Endothelial cell of umbilical vein (primary cell): ENCODE measurements at places on chromosomes 11 and 22.

DNA sequence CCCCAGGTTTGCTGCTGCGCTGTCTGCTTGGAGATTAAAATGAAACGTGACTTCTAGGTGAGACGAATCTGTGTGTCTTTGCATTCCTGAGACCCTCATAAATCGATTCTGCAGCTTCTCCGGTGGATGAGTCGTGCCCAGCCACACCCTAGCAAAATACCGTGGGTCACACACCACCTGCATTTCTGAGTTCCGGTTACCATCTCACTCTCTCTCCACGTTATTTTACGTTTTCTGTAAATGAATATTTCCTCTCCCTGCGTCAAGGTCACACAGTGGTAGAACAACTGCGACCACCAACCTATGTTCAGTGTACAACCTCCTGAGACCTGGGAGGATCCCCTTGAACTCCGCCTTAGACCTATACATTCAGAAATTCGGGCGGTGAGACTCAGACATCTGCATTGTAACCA, 1.1 kb downstream of the YWHAH start:
- peak; percentile 12 for DNase-seq

- DNase-seq: no peak
Observed at GRCh38 chr11:1604181-1604580, 4.1 kb downstream of the KRTAP5-3 start.

DNA sequence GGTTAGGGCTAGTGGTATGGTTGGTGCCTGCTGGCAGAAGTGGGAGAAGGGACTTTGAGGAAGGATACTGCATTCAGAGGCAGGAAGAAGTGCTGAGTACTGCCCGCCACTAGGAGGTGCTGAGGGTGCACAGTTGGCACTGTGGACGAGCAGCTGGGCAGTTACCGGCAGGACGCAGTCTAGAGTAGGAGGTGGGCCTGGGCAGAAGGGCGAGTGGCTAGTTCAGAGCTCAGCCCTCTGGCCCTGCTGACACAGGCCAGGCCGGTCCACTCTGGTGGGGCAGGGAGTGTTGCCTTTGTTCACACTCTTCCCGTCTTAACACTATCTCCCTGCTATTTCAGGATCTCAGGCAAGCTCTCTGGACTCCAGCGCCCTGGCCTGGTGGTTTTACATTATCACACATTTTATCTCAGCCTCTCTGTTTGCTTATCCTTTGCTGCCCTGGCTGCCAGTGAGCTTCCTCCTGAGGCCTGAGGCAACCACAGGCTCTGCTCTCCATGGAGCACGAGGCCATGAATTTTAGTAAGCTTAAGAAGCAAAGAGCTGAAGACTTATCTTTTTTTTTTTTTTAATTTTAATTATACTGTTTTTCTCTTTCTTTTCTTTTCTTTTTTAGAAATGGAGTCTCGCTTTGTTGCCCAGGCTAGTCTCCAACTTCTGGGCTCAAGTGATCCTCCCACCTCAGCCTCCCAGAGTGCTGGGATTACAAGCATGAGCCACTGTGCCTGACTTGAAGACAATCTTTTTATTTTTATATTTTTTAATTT, 26.9 kb downstream of the SNAP29 start:
- peak; percentile 88 for DNase-seq

DNA sequence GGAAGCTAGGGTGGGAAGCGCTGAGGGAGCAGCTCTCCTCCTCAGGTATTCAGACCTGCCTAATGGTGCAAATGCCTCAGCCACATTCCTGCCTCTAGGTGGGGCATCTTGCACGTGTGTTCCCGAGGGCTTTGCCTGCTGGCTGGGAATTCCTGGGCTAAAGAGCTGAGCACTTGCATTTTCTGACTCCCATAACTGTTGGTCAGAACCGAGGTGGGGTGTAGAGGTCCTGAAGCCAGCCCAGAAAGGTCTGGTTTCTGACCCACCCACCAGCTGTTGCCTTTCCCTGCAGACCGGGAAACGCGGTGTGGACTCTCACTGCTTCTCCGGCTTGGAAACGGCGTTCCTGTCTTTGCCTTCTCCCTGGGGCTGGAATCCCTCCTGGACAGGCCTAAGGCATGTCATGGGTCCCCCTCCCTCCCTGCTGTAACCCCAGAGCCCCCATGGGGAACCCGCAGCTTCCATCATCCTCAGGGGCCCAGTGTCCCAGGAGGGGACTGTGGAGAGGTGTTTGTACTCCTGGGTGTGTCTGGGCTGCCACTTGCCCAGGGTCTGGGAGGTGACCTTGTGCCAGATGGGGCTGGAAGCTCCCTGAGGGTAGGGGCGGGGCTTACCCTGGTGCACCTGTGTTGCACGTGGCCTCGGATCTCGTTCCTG, 24.0 kb upstream of the SMIM38 start:
- peak; percentile 69 for DNase-seq

DNA sequence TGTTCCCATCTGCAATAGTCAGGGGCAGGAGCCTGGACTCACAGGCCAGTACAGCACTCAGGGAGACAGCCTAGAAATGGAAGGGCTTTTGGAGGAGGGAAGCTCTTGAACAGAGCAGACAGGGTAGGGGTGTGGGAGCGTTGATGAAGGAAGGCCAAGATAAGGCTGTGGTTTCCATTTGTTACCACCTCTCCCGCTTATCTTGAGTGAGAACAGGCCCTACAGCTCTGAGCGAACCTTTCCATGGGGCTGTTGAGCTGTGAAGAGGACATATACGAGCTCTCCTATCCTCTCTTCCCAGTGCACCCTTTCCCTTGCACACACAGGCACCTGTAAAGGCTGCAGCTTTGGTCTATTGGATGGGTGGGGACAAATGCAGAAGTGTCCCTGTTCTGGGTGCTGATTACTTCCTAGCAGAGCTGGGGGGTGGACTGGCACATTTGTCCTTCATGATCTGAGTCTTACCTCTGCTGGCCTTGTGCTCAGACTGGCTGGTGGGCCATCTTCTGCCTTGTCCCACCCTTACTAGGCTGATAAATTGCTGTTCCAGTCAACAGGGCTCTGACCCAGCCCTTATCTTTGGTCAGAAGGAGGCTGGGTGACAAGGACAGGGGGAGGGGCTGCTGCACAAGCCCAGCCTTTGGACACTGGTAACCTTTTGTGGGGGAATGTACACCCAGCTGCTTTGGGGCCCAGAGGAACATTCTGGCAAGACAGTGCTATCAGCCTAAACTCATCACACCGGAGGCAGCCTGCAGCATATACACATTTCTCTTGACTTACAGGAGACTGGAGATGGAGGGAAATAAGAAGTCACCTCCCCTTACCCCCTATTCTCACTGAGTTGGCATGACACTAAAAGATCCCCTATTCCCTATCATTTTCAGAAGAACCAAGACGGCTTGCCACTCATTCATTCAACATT, 80.1 kb upstream of the NNMT start:
- no peak for DNase-seq

DNA sequence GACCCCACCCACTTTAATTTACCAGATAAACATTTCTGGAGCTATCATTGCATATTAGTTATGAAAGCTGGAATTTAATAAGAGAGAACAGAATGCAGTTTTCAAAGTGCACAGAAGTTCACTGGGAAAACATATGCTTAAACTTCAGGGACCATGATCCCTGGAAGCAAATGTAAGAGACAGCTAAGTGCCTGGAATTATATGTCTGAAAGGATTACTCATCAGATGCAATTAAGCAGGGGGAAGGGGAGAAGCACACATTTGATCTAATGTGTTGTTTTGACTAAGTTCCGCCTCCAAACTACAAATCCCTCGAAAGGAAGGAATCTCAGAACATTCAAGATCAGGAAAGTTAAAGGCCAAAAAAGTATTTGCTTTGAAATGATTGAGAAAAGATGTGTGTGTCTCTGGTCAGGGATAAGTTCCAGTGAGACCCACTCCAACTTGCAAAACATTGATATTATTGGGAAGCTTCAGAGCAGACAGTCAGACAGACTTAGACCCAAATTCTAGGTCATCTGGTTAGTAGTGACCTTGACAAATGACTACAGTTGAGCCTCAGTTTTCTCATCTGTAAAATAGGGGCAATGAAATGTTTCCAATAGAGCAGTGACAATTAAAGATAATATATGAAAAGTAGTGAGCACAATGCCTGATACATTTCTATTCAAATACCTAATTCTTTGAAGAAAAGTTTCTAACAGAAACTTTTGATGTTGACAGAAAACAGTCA, 147.6 kb downstream of the ME3 start:
- DNase-seq: peak; percentile 91

DNA sequence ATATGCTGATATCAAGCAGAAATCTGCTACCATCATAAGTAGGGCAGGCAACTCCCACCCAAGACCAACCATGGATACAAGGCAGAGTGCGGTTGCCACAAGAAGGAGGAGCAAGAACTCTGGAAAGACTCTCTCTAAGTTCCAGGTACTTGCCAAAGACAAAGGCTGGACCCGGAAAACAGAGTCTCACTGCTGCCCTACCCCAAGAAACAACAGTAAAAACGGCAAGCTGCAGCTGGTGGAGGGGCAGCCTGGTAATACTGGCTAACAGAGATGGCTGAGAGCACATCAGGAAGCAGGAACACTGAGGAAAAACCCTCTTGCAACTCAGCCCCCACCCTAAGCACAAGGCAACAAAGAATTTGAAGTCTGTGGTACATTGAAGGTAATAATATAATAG, 27.7 kb upstream of the NXPE2 start:
- no peak for DNase-seq

DNA sequence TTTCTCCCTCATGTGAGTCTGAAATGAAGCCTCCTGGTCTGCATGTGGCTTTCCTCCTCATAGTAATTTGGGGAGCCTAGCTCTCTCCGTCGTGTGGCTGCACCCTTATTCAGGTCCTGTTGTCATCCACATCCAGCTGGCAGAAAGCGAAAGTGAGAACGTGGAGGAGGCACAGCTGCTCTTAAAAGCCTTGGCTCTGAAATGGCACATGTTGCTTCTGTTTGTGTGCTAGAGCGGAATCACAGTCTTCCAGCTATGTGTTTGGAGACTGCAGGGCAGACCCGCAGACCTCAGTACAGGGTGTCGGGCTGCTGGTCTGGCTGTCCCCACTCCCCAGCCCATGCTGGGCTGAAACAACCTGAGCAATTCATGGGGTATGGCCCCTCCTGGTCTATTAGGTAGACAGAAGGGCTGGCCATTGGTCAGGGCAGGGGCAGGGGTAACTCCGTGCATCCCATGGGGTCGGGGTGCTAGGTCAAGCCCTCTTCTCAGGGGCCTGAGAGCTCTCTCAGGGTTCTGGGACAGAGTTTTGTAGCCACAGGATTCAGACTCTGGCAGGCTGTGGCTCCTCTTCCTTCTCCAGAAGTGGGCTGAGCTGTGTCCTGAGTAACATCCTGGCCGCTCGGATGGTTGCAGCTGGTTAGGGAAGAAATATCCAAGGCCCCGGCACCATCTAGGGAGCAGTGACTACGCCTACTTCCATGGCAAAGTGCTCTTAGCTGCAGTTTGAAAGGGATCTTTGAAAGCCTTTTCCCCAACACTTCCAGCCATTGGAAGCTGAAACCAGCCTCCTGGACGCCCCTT, 50.6 kb downstream of the C11orf96 start:
- DNase-seq: no peak

DNA sequence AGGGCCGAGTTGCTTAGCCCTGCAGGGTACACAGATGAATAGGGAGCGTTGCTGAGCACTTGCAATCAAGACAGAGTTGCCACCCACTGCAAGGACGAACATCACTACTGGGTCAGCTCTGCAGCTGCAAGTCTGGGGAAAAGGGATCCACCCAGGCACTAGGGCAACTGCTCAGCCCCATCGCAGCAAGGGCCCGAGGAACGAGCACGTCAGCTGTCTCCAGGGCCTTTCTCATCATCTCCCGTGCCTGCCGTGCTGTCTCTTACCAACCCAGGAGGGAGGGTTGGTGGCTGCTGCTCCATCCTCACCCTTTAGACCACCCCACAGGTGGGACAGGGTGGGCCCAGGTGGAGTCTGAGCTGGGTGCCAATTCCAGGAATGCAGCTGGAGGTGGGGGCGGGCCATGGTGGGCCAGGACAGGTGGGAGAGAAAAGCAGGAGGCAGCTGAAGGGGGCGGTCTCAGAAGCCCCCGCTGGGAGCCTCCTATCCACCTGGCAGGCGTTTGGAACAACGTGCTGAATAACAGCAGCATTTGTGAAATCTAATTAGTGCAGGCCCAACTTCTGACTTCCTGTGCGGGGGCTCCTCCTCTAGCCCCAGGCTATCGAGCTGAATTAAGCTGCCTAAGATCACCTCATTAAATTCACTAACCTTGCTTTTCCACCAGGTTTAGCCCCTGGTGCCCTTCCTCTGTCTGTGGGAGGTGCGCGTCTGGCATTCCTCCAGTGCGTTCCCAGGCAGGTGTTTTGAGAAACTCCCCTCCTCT, 252.5 kb downstream of the ST3GAL4 start:
- DNase-seq: no peak

GRCh38 chr11:70054004-70054403, 24.1 kb upstream of the ANO1 start:
- no peak for DNase-seq

- DNase-seq: peak; percentile 89
Observed at GRCh38 chr22:30277547-30278344, 11.1 kb upstream of the OSM start.

GRCh38 chr11:57679396-57679795, 11.5 kb downstream of the ZDHHC5 start:
- no peak for DNase-seq

- no peak for DNase-seq
Observed at GRCh38 chr11:103487113-103487512, 377.9 kb downstream of the DYNC2H1 start.

- no peak for DNase-seq
Observed at GRCh38 chr11:2153581-2154194, 7.3 kb downstream of the INS start.

DNA sequence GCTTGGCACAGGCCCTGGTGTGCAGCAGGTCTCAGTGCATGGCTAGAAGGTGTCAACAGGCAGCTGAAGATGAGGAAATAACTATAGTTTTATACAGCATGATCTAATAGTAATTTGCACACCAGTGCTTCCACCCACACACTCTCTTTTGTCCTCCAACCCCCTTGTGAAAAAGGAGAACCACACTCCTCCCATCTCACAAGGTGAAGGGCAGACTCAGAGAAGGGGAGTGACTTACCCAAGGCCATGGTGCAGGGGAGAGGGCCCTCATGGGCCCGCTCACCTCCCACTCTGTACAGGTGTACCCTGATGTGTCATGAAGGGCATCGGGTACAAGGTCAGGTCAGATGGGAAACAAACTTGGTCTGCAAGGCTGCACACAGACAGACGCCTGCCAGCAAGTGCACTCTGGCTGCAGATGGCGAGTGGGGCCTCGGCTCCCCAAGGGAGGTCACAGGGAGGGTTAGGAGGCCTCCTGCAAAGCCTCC, 53.4 kb downstream of the DGCR2 start:
- no peak for DNase-seq

GRCh38 chr11:27699242-27699925, 871 bp downstream of the BDNF start:
- DNase-seq: peak; percentile 74

- DNase-seq: no peak
Observed at GRCh38 chr11:44011797-44012196, 36.0 kb upstream of the ACCSL start.

GRCh38 chr11:4085575-4085974, 9.0 kb upstream of the RRM1 start:
- no peak for DNase-seq

- no peak for DNase-seq
Observed at GRCh38 chr11:115959081-115959486, 454.9 kb upstream of the CADM1 start.

- peak; percentile 56 for DNase-seq
Observed at GRCh38 chr11:34599406-34599945, 21.4 kb upstream of the EHF start.

GRCh38 chr11:75315439-75315805, 36.0 kb downstream of the ARRB1 start:
- peak; percentile 28 for DNase-seq

- DNase-seq: no peak
Observed at GRCh38 chr11:14774721-14775120, 117.3 kb downstream of the CYP2R1 start.

- DNase-seq: no peak
Observed at GRCh38 chr11:30852091-30852490, 265.9 kb upstream of the MPPED2 start.

GRCh38 chr11:37182031-37182430, 584.0 kb upstream of the RAG2 start:
- DNase-seq: no peak
